Iris pigment epithelial cell (primary cell): ENCODE measurements at places on chromosomes 7 and 10.

GRCh38 chr10:125203186-125203800, 42.9 kb upstream of the CTBP2 start:
- no peak for DNase-seq

GRCh38 chr10:106820579-106820978, 343.9 kb downstream of the SORCS1 start:
- DNase-seq: no peak

DNA sequence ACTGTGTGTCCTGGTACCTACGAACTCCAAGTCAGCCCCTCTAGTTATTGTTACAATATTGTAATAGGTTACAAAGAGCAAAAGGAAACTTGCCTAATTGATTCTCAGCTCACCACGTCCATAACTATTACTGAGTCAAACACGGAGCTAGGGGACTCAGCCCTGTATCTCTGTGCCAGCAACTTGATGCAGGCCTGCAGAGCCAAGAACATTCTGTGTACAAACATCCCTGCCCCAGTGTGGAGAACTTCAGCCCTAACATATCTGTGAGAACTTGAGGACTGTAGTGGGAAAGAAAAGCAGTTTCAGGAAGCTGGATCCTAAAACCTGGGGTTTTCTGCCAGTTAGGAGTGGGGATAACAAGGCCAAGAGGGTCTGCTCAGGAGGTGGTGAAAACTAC, 114.9 kb upstream of the PRSS58 start:
- DNase-seq: no peak

DNA sequence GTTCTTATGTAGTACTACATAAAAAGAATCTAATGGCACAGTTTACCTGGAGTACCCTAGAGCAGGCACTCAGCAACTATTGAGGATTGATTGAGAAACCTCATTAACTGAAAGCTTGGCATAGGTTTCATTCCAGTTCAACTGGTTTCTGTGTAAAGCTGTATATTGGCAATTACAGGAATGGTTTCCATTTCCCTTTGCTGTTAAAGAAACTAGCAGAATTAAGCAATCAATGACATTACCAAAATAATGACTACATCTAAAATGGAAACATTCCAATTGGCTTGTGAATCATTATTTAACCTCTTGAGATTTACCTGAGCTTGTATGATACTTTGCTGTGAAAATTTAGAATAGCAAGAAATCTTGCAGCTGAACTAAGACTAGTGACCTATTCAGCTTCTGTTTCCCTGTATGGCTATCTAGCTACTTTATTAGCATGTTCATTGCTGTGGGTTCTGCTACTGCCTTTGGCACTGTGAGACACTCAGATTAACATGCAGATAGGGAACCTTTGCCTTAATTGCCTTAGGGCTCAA, 33.5 kb upstream of the CADPS2 start:
- DNase-seq: no peak

GRCh38 chr7:28442540-28443420, 30.5 kb downstream of the CREB5 start:
- DNase-seq: no peak

DNA sequence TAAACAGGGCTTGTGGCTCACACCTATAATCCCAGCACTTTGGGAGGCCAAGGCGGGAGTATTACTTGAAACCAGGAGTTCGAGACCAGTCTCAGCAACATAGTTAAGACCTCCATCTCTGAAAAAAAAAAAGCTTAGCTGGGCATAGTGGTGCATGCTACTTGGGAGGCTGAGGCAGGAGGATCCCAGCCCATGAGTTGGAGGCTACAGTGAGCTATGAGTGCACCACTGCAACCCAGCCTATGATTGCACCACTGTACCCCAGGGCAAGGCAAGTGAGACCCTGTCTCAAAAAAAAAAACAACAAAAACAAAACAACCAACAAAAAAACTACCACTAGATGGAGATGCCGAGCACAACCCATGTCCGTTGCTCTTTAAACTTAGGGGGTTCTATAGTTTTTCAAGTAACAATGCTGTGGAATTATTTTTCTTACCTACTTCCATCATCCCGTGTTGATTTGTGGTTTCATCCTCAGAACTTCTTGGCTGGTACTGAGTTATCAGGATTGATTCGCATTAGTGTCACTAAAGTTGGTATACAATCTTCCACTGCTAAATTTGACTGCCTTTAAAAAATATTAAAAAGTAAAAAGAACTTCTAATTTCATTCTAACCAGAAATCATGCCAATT, 12.2 kb upstream of the REPIN1 start:
- DNase-seq: peak; percentile 24

GRCh38 chr10:23345861-23346260, 1.3 kb upstream of the C10orf67 start:
- peak; percentile 98 for DNase-seq

GRCh38 chr7:152414779-152415178, 21.0 kb downstream of the KMT2C start:
- DNase-seq: no peak

- DNase-seq: no peak
These were observed 220.6 kb downstream of the ADRA2A start for GRCh38 chr10:111297351-111297848.

- no peak for DNase-seq
These were observed 100.7 kb downstream of the LSMEM1 start for GRCh38 chr7:112581529-112581928.

DNA sequence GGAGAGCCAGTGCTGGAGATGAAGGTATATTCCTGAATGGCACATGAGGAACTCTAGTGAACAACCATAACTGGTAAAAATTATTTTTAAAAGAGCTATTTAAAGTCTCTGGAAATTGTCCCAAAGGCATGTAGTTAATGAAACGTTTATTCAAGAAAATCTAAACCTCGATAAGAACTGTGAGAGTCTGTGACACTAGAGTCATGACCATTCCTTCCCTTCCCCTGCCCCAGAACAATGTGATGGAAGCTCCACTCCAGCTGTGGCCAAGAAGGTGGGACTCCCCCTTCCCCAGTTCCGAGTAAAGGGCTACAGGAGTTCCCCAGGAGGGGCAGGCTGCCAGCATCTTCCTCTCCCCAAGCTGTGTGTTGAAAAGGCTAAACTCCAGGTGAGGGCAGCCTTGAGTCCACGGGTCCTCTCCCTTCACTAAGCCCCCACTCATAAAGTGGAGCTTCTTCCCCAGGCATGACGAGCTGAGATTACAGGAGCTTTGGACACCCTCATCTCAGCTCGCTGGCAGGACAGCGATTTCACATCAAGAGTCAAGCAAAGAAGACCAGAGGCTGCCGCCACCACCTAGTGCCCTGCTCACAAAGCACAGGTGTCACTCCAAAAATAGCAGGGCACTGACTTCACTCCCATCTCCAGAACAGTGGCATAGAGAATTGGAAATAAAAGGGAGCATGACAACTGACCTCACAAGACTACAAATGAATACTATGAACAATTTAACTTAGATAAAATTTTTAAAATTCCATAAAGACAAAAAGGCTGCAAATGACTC, 68.5 kb downstream of the NHLRC2 start:
- no peak for DNase-seq

DNA sequence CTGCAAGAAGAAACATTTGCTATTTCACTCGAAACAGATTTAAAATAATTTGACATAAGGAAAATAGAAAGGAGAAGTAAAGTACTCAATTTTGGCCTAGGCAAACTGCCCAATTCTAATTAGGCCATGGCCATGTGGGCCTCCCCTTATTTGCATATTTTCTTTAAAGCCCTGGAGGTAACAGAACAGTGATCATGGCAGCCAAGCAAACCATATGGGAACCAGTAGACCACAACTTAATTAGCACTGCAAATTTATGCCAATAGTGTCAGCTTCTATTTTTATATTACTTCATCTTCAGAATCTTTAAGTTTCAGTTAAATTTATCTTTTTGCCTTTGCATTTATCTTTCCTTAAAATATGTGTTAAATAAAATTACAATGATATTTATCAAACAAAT, 63.3 kb upstream of the THSD7A start:
- no peak for DNase-seq

DNA sequence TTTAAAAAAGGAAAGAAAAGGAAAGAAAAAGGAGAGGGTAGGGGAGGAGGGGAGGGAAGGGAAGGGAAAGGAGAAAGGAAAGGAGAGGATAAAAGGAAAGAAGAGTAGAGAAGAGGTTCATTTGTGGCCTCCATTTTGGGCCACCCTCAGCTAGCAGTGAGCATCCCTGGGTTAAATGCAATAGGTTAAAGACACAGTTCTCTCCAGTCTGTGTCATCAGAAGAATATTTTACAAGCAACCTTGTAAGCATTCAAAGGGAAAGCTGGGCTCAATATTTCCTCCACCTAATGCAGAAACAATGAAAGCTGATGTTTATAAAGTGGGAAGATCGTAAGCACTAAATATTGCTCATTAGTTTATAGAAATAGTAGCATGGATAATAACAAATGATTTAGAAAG, 219.1 kb upstream of the PITRM1 start:
- peak; percentile 29 for DNase-seq

- DNase-seq: no peak
These were observed 12.3 kb downstream of the AKR1C3 start for GRCh38 chr10:5106553-5106952.

DNA sequence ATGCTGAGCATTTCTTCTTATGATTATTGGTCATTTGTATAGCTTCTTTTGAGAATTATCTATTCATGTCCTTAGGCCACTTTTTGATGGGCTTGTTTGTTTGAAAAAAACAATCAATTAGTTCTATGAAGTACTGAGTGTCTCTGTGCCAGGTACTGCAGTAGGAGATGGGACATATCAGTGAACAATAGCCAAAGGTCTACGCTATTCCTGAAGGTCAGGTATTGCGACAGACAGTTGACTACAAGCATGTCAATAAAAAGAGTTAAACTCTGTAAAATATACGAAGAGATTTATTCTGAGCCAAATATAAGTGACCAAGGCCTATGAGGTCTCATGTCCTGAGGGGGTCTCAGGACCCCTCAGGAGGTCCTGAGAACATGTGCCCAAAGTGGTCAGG, 122.1 kb upstream of the NFE2L3 start:
- no peak for DNase-seq

DNA sequence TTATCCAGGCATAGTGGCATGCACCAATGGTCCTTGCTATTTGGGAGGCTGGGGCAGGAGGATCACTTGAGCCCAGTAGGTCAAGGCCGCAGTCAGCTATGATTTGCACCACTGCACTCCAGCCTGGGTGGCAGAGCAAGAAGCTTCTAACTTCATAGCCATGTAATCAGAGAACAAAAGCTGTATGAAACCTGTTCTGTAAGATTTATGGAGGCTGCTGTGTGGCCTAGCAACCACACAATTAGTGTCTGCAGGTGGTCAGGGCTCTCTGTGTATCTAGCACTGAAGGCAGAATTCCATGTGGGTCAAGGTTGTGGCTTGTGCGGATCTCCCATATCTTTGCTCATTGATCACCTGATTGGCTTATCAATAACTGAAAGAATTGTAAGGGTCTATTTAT, 221.5 kb upstream of the FOXK1 start:
- DNase-seq: no peak

- DNase-seq: no peak
These were observed 20.1 kb upstream of the ATXN7L1 start for GRCh38 chr7:105896407-105896911.

- DNase-seq: no peak
These were observed 29.6 kb downstream of the ABCB4 start for GRCh38 chr7:87445897-87446296.

GRCh38 chr7:134782121-134782623, 2.7 kb downstream of the CALD1 start:
- DNase-seq: peak; percentile 51

GRCh38 chr7:30473903-30474302, 4.7 kb downstream of the NOD1 start:
- DNase-seq: no peak

GRCh38 chr10:114661212-114661880, 3.3 kb upstream of the ABLIM1 start:
- DNase-seq: no peak

- peak; percentile 58 for DNase-seq
These were observed 300.9 kb downstream of the NEBL start for GRCh38 chr10:20596065-20596755.

GRCh38 chr10:89888321-89889070, 187.1 kb downstream of the KIF20B start:
- no peak for DNase-seq

DNA sequence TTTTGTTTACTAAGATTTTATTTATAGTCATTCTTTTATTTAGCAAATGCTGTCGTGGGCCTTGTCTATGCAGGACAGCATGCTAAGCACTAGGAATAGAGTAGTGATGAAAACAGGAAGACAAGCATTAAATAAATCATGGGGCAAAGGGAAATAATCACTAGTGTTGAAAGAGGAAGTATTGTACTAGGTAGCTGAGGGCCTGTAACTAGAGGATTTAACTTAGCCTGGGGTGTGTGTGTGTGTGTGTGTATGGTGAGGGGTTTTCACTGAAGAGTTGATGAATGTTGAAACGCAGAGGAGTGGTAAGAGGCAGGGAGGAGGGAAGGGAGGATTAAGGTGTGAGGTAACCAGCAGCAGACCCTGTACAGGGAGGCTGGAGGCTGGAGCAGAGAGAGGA, 446.4 kb downstream of the SDK1 start:
- no peak for DNase-seq

DNA sequence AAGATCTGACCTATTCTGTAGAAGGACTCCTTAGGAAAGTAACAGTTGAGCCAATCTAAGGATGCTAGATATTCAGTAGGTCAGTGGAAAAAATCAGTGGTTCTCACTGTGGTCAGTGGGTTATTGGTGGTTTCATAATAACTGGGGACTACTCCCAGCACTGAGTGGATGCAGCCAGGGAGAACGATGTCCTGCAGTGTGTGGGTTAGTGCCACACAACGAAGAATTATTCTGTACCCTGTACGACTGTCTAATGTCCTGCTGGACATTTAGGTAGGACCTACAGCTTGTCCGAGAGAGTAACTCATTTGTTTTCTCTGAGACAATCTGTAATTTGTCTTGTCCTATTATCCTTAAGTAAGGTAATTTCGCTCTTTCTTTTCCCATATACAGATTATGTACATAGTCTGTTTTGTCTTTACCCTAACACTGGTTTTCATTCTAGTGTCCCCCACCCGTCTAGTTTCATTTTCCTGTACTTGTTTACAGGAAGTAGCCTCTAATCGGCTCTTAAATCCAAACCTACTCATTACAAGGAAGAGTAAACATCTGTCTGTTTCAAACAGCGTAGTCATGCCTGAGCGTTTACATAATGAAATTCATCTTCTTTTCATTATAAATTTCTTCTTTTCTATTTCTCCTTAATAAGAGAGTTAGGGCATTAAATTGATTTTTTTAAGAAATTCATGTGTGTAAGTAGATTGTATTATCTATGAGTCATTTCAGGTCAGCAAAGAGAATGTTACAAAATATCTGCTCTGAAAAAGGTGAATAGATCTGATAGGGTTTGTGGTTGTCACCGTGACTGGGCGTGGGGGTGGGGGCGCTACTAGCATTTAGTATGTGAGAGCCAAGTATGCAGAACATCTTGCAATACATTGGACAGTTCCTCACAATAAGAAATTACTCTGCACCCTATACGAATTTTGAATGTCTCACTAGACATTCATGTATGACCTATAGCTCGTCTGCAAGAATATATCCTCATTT, 8.3 kb upstream of the ZC3HAV1L start:
- DNase-seq: peak; percentile 68

DNA sequence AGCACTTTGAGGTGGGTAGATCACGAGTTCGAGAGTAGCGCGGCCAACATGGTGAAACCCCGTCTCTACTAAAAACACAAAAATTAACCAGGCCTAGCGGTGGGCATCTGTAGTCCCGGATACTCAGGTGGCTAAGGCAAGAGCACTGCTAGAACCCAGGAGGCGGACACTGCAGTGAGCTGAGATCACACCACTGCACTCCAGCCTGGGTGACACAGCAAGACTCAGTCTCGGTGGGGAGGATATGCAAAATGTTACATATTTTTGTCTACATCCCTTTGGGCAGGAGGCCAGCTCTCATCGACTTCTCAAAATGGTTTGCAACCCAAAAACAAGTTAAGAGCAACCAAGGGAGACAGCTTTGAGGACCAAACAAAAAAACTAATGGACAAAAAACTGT, 8.2 kb downstream of the ATE1 start:
- DNase-seq: no peak

GRCh38 chr10:73780966-73781365, 882 bp upstream of the CHCHD1 start:
- no peak for DNase-seq
